ENCODE measurements at places on chromosomes 7 and 10. TPM values are rescaled to one million over a fixed set of nuclear protein-coding genes. Genes with fewer than 3 reads are reported as not detected.

Gene GRM3
- polyA plus RNA-seq, result not detected

Gene PAX4
- not detected for polyA plus RNA-seq

Gene PMS2
- polyA plus RNA-seq, result 14.2 TPM

Gene NKX1-2
- polyA plus RNA-seq, result not detected

Gene TACC2
- polyA plus RNA-seq, result not detected

Gene CLDN3
- not detected for polyA plus RNA-seq

Gene CHST12
- 24.9 TPM for polyA plus RNA-seq

Gene LEP
- polyA plus RNA-seq, result not detected

Gene PAPSS2
- 0.13 TPM for polyA plus RNA-seq

Gene NEUROG3
- not detected for polyA plus RNA-seq

Gene ERV3-1
- 13.9 TPM for polyA plus RNA-seq

Gene CPA4
- not detected for polyA plus RNA-seq

Gene CTNNA3
- polyA plus RNA-seq, result 1.0 TPM

Gene LRRC17
- polyA plus RNA-seq, result not detected

Gene KCNIP2
- polyA plus RNA-seq, result 14.5 TPM
